ENCODE measurements at places on chromosomes 2 and 18. TPM values are rescaled to one million over a fixed set of nuclear protein-coding genes. Genes with fewer than 3 reads are reported as not detected.

DNA sequence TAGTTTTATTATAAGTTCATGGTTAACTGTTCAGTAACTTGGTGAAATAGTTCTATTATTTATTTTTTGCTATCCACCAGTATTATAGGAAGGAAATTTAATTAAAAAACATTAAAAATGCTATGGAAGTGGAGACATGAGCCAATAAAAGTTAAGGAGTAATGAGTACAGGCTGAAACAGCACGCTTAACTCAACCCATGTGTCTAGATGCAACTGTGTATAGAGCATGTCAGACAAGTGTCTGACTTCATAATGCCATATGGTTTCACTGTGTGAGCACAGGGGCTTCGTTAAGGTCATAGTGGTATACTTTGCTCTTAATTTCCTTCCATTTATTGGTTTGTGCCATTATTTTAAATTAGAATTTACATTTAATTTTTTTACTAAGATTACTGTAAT, 566.8 kb upstream of the NRP2 start:
- no peak for DNase-seq

- DNase-seq = no peak
These were observed 337.0 kb downstream of the MBD2 start for GRCh38 chr18:53887447-53887846.

GRCh38 chr2:121266543-121267106, 18.4 kb downstream of the TFCP2L1 start:
- DNase-seq = no peak

- DNase-seq = no peak
These were observed 306.9 kb downstream of the ZNF516 start for GRCh38 chr18:76188097-76188496.

The EFEMP1 gene
- 615 TPM for total RNA-seq

The PLA2R1 gene
- 8.3 TPM for total RNA-seq

The SFXN5 gene
- total RNA-seq = 13.9 TPM

The PHOSPHO2 gene
- 3.9 TPM for total RNA-seq

Measured in fibroblast of lung (primary cell).